ENCODE measurements at places on chromosomes 5 and 9. TPM values are rescaled to one million over a fixed set of nuclear protein-coding genes. Genes with fewer than 3 reads are reported as not detected.

The C6 gene
- 0.20 TPM for total RNA-seq

The ARID3C gene
- not detected for total RNA-seq

The BHMT2 gene
- total RNA-seq, result not detected

The GRXCR2 gene
- not detected for total RNA-seq

The WDR38 gene
- total RNA-seq, result not detected

The GRM6 gene
- total RNA-seq, result not detected

The BHMT gene
- not detected for total RNA-seq

The TRAF1 gene
- 7.7 TPM for total RNA-seq

The SARDH gene
- 13.9 TPM for total RNA-seq
